ENCODE measurements at places on chromosomes 16 and 17. TPM values are rescaled to one million over a fixed set of nuclear protein-coding genes. Genes with fewer than 3 reads are reported as not detected.
A peak's percentile ranks its signal among the peaks of the same experiment; 100 is the strongest.

GRCh38 chr17:82436601-82437324 lies 13.8 kb downstream of the CYBC1 start:
- DNase-seq = no peak

DNA sequence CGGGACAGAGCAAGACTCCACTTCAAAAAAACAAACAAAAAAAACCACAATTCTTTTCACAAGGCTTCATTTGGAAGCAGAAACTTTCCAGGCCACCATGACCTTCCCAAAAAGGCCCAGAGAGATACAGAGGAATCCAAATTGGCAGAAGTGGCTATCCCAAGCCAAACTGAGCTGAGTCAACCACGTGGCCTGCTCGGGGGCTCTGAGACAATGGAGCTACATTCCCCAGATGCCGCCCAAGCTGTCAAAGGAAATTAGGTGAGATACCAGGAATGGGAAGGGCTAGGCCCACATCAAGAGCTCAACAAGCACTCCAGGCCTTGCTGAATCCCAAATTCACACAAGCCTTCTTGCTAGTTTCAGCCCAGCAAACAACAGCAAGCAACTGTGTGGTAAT lies 5.7 kb upstream of the EXOSC6 start:
- no peak for DNase-seq

DNA sequence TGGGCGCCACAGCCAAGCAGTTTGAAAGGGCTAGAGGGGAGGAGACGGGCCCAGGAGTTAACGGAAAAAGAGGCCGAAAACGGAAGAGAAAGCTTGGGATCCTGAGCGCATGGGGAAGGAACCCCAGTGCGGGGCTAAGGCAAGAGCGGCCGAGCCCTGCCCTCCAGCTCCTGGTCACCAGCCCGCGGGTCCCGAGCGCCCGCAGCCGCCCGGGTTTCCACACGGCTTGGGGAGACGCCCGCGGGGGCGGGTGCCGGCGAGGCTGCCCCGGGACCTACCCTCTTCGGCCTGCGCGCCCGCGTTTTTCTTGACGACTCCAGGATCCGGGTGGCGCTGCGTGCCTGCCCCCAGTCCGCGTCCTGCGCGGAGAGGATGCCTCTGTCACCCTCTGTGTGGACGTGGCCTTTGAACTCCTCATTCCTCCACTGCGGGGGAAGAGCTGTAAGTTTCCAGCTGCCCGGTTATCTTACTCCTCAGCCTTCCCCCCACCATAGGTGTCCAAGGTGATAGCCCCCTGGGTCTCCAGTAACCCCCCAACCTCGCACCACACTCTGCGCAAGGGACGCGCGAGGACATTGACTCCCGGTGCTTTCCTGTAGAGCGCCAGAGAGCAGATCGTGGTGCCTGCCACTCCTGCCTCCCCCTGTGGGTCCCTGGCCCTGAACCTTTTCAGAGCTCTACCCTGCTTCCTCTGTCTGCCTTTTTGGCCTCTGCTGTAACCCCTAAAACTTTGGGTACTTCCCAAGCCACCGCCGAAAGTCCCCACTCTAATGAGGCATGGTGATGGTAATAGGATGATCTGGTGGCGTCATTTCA lies 1.7 kb upstream of the CDH11 start:
- peak; percentile 66 for DNase-seq

DNA sequence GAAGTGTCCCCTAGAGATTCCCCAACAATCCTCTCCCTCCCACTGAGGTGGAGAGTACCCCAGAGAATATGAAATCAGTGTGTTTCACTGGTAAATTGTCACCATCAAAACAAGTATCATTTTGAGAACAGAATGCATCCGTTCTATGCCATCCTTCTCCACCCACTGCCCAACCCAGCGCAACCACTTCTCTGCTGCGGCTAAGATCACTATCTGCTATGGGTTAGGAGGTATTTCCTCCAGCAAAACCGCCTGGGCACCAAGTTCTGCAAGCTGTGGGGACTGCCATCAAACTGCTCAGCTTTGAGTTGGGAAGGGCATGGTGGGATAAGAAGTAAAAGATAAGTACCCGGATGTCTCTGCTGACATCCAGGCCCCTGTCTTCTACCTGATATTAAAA lies 24.4 kb downstream of the CNTNAP1 start:
- DNase-seq = no peak

- no peak for DNase-seq
Observed at GRCh38 chr17:4934173-4934979, 2.3 kb downstream of the GP1BA start.

- no peak for DNase-seq
Observed at GRCh38 chr16:4618645-4619418, 4.1 kb upstream of the UBALD1 start.

DNA sequence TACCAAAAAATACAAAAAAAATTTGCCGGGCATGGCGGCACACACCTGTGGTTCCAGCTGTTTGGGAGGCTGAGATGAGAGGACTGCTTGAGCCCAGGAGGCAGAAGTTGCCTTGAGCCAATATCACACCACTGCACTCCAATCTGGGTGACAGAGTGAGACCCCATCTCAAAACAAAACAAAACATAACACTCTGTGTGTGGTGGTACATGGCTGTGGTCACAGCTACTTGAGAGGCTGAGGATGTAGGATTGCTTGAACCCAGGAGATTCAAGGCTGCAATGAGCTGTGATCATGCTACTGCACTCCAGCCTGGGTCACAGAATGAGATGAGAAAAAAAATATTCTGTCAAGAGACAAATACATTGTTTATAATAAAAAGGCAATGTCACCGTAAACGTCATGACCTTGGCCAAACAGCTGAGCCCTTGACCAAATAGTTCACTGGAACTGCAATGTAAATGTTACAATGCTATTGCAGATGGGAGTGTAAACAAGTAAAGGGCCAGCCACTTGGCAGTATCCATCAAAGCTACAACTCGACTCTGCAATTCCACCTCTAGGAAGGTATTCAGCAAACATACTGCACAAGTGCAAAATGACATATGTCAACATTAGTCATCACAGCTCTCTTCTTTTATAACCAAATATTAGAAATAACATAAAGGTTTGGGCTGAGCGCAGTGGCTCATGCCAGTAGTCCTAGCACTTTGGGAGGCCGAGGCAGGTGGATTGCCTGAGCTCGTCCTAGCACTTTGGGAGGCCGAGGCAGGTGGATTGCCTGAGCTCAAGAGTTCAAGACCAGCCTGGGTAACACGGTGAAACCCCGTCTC lies 16.9 kb downstream of the EARS2 start:
- DNase-seq = no peak

GRCh38 chr17:77959126-77959925 lies 823 bp downstream of the TNRC6C start:
- no peak for DNase-seq

- DNase-seq = peak; percentile 84
Observed at GRCh38 chr16:57091200-57091974, 996 bp upstream of the CPNE2 start.

Gene LRRC46
- not detected for total RNA-seq

Gene TLCD2
- total RNA-seq = 2.6 TPM

Measured in sigmoid colon (tissue), 7 donors.